Activated effector memory CD4-positive, alpha-beta T cell treated with Interleukin-2 at 50 U/mL for 16 hours (primary cell): ENCODE measurements at places on chromosomes 13 and 19.

DNA sequence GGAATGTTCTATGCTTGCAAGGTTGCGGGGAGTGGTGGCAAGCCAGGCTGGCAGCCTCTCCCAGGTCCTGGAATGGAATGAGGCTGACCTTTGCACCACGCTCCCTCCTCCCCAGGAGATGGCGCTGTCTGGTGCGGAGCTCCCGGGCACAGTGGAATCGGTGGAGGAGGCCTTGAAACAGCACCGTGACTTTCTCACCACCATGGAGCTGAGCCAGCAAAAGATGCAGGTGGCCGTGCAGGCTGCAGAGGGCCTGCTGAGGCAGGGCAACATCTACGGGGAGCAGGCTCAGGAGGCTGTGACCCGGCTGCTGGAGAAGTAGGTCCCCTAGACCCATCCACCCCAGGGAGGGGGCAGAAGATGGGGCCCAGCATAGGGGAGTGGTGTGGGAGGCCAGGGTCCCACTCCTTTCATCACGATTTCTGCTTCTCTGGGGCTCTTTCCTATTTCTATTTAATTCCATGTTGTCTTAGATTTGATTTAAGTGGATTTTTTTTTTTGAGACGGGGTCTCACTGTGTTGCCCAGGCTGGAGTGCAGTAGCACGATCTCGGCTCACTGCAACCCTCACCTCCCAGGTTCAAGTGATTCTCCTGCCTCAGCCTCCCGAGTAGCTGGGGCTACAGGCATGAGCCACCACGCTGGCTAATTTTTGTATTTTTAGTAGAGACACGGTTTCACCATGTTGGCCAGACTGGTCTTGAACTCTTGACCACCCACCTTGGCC lies 53.2 kb upstream of the SHKBP1 start:
- DNase-seq = peak; percentile 10

DNA sequence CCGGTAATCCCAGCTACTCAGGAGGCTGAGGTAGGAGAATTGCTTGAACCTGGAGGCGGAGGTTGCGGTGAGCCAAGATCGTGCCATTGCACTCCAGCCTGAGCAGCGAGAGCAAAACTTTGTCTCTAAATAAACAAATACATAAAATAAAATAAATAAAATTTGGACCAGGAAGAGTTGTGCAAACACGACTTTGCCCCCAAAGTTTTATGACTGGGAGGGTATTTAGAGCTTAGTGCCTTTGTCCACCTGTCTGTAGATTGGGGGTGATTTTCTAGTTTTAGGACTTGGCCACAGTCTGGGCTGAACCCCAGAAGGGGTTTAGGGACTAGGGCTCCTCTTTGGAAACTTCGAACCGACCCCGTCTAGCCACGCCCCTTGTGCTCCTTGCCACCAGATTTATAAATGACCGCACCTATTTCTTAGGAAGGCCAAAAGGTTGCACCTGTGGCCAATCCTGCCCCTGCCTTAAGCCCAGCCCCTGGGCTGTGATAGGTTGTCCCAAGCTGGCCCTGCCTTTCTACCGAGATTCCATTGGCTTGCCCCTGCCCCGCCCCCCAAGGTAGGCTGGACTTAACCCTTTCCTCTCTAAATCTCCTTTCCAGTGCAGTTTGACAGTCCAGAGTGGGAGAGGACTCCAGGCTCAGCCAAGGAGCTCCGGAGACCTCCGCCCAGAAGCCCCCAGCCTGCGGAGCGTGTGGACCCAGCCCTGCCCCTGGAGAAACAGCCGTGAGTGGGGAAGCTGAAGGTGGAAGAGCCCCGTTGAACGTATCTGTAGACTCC lies 5.3 kb downstream of the SHD start:
- no peak for DNase-seq

DNA sequence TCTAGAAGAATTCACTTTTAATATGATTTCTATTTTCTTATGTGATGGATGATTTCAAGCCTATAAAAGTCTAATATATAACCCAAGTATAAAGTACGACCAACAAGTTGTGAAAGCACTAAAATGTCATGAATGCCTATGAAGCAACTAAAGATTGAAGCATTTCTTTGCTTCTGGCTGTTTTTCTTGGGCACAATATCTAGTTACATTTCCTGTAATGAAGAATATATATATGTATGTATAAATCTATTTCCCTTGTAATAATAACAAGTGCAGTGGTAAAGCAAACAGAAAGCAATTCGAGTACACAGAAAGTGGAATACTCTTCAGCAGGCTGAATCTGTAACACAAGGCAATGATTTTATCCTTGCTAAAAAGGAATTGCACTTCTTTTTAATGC lies 5.4 kb downstream of the PCDH20 start:
- no peak for DNase-seq

GRCh38 chr13:79776531-79777295 lies 295.8 kb downstream of the NDFIP2 start:
- DNase-seq = no peak

GRCh38 chr13:21234526-21234925 lies 58.1 kb downstream of the MRPL57 start:
- DNase-seq = no peak

GRCh38 chr13:50940509-50940908 lies 30.9 kb downstream of the RNASEH2B start:
- no peak for DNase-seq

DNA sequence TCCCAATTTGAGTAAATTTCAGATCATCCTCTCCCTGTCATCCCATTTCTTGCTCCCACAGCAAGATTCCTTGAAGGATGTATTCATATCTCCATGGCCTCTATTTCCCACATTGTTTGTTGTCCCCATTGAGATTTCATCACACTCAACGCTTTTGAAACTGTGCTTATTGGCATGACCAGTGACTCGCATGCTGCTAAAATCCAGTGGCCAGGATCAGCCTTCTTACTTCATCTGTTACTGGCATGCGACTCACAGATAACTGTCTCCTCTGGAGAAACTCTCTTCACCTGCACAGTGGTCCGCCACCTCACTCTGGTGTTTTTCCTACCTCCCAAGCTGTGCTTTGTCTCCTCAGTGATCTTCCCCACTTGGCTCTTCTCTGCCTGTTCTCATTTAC lies 95.8 kb downstream of the WASF3 start:
- DNase-seq = no peak

DNA sequence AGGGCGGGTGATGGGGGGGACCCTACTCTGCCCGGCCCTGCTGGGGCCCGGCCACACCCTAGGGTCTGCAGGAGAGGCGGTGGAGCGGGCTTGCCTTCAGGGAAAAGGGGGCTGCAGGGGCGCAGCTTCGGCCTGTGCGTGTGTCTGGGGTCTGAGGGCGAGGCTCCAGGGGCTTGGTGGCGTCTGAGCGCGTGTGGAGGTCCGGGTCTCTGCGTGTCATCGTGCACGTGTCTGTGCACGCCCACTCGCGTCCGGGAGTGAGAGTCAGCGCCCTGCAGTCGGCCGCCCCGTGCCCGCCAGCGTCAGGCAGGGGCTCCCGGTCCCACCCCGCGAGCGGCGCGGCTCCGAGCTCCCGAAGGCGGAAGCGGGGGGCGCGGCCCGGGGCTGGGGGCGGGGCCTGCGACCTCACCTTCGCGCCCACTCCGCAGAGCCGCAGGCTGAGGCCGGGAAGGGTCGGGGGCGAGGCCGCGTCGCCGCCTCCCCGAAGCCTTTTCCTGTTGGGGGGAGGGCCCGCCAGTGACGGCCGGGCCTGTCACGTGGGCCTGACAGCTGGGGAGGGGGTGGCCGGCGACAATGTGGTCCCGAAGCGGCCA lies at the start of gene ARHGAP45:
Gene ARHGAP45 (plus strand): TSS at position 420 of the 593 bp plus-strand sequence. CDS start 239 bp downstream, outside the sequence.
- DNase-seq = peak; percentile 80
